ENCODE measurements at places on chromosomes 4 and X.

GRCh38 chr4:112589206-112589605, 47.5 kb downstream of the ZGRF1 start:
- no peak for DNase-seq

DNA sequence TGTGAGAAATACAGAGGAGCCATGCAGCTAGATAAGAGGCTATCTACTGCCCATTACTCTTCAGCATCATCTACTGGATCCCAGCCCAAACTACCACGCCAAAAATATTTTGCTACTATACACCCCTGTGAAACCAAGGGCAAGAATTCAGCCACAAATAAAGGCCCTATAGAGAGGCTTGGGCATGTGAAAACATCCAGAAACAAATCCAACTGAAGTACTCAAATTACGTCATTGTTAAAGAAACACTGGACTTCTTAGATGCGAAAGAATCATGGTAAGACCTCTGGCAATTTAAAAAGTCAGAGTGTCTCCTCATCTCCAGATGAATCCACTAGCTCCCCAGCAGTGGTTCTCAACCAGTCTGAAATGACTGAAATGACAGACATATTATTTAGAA, 12.8 kb downstream of the NDST3 start:
- no peak for DNase-seq

- no peak for DNase-seq
These were observed 25.7 kb downstream of the SLAIN2 start for GRCh38 chr4:48367016-48367415.

GRCh38 chrX:20059467-20060128, 57.1 kb downstream of the MAP7D2 start:
- DNase-seq = no peak

DNA sequence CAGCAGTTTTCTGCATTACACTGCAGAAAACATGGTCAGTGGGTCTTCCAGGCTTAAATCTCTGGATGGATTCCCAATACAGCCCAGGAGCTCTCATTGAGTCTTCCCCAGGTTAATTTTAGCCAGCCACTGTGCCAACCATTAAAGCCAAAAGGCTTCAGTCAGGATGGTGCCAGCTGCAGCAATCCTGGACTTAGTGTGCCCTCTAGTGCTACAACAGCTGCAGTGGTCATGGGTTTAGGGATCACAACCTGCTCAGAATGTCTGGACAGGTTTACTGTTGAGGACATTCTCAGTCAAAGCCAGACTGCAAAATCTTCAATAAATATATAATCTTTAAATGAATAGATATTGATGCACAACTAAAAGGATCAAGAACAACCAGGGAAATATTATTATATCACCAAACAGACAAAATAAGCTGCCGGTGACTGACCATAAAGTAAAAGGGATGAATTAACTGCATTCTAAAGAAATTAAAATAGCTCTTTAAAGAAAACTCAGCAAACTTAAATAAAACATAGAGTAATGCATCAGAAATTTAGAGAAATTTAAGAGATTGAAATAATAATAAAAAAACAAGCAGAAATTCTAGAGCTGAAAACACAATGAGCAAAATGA, 639.9 kb downstream of the SPOCK3 start:
- peak; percentile 79 for DNase-seq

- no peak for DNase-seq
These were observed 400.2 kb downstream of the MID1IP1 start for GRCh38 chrX:39201305-39201990.

DNA sequence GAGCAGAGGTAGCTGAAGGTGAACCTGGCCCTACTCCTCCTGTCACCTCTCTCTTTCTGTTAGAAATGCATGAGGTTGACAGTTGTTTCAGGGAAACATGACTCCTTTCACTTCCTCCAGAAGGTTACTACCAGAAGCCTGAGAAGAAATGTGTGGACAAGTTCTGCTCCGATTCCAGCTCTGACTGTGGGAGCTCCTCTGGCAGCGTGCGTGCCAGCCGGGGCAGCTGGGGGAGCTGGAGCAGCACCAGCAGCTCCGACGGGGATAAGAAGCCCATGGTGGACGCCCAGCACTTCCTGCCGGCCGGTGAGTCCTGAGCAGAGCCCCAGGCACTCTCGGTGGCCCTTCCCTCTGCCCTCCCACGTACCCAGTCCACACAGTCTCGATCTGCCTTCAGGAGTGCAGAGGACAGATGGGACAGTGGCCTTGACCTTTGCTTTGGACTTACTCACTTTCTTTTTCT, 61.3 kb upstream of the TLR2 start:
- no peak for DNase-seq

DNA sequence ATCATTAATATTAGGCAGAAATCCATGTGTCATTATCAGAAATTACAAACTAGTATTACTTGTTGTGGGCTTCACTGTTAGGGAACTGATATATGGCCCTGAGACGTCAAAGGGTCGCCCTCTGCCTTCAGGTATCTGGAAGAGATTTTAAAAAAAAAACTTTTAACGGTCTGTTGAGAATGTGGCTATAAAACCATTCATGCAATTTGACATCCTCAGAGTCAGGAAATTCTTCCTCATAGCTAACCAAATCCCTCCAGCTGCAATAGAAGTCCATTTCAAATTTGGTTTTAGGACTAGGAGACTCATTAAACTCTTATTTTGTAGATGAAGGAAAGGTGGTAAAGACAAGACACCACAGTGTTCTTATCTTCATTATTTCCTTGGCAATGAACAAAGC, 194.2 kb upstream of the NOCT start:
- DNase-seq = no peak

- no peak for DNase-seq
These were observed 186.8 kb downstream of the FAT4 start for GRCh38 chr4:125501568-125501967.

GRCh38 chr4:110878413-110878812, 255.5 kb upstream of the PITX2 start:
- DNase-seq = no peak

- no peak for DNase-seq
These were observed 322.8 kb upstream of the PPARGC1A start for GRCh38 chr4:24212642-24213041.

DNA sequence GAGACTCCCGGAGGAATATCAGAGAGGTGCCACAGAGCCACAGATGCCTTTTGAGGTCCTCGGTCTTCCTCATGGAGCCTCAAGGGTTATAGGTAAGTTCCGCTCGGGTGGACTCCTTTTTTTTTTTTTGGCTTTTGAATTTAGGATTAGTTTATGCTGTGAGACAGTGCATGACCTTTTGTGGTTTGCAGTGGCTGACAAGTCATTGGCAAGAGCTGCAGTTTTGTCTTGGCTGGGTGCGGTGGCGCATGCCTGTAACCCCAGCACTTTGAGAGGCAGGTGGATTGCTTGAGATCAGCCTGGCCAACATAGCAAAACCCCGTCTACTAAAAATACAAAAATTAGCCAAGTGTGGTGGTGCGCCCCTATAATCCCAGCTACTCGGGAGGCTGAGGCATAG, 4.5 kb upstream of the GRSF1 start:
- DNase-seq = no peak

DNA sequence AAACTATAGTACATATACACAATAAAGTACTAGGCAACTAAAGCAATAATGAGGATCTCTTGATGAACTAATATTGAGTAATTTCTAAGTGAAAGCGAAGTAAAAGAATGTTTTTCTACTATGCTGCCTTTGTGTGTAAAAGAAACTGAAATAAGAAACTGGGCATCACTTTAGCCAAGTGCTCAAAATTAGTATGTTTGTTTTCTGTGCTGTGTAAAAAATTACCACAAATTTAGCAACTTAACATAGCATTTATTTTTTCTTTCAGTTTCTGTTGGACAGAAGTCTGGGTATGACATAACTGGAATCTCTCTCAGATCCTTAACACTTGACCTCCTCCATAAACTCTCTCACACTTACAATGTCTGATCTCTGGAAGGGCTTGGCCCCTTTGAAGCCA, 687.1 kb upstream of the MAGEB2 start:
- DNase-seq = no peak

- peak; percentile 48 for DNase-seq
These were observed 8.7 kb downstream of the ATP11C start for GRCh38 chrX:139924069-139924695.

DNA sequence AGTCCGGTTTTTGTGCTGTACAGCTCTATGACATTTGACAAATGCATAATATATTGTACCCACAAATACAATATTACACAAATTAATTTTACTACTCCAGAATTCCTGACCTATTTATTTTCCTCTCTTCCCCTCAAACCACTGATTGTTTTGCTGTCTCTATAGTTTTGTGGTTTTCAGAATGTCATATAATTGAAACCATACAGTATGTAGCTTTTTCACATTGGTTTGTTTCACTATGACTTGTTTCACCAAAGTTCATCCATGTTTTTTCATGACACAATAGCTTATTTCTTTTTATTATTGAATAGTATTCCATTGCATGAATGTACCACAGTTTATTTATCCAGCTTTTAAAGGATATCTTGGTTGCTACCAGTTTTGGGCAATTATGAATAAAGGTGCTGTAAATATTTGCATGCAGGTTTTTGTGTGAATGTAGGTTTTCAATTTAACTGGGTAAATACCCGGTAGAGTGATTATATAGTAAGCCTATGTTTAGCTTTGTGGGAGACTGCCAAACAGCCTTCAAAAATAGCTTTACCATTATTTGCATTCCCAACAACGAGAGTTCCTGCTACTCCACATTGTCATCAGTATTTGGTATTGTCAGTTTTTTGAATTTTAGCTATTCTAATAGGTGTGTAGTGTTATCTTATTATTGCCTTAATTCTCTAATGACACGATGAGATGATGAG, 25.9 kb downstream of the RNF175 start:
- DNase-seq = peak; percentile 2

DNA sequence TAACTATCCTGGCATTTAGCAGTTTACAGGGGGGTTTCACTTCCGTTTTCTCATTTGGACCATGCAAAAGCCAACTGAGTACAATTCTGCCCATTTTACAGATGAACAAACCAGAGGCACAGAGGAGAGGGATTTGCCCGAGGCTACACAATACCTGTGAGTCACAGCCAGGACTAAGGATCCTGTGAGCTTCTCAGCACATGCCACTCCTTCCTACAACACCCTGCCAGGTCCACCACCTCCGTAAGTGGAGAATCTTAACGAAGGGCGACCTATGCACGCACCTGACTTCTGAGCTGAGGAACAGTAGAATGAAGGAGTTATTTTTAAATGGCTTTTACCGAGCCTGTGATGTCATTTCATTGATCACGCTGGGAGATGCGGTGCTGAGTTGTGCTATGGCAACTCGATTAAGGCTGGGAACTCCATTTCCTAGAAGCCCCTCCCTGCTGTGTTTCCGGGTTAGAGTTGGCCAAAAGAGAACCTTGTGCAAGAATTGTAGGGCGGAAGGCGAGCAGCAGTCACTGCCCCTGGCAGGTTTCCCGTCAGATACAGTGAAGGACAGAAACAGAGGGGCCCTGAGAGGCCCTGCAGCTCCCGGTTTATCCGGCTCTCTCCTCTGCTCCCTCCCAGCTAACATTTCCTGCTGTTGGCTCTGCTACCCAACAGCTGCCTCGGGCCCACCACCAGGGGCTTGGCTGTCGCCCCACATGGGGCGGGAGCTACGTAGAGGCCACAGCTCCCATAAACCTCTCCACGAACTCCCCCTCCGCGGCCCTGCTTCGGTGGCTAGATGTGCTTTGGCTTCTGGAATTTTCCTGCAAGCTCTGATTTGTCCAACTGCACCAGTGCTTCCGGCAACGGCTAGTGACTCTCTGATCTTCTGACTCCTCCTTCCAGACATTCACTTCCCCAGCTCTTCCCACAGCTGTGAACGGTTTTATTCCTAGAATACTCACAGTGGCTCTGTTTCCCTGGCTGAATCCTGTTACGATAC, 75.1 kb upstream of the USP9X start:
- peak; percentile 83 for DNase-seq

GRCh38 chr4:15065516-15065915, 63.2 kb downstream of the CPEB2 start:
- no peak for DNase-seq

DNA sequence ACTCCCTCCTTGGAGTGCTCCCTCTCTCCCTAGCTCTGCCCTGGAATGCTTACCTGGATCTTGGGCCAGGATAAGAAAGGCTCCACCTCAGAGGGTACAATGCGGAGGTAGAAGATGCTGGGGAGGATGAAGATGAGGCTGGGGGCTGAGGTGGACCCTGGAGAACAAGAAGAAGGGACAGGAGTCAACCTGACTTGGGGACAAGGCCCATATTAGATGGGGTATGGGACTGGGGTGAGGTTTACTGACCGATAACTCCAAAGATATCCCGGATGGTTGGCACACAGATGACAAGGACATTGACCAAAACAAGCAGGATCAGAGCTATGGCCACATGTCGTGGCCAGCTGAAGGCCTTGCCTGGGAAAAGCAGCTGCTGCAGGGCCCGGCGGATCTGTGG, 10.6 kb downstream of the SLC38A5 start:
- DNase-seq = no peak

DNA sequence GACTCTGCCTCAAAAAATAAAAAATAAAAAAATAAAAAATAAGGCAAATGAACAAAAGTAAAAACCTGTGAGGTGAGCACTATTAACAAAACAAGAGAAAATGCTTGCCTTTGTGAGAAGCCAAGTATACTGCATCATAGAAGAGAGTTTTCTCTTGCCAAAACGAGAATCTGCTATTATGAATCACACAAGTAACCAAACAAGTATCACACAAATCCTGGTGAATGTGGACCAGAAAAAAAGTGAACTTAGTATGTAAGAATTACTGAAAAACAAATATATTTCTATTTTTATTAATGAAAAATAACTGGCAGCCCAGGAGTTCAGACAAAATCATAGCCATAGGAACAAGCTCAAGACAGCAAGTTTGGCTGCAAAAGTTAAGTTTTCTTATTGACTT, 193.5 kb downstream of the PDGFC start:
- no peak for DNase-seq

DNA sequence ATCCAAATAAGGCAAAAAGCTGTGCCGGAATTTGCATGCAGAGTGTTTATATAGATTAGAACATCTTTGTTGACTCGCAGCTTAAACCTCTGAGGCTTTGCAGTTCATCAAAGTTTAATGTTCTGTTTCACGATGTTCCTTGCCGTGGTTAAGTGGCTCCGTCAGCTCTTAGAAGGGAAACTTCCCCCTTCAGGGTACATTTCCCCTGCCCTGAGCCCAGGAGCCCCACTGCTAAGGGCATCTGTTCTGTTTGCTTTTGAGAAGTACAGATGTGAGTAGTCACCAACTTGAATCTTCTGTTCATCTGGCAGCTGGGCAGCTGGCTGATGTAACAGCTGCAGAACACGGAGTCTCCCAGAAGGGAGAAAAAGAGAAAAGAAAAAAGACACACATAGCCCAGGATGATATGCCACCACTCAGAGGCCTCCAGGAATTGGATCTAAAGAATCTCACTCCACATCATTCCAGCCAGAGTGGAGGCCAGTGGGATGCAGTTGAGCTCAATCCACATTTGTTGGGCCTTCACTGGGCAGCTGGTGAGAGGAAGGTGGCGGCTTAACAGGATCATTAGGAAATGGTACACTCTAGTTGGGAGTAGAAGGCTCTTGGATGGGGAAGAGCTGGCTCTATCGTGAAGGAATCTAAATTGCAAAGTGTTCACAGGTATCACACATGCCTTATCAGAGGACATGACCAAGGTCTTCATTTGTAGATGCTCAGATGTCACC, 178.7 kb upstream of the RBPJ start:
- peak; percentile 81 for DNase-seq

- DNase-seq = no peak
These were observed 28.0 kb downstream of the TBL1X start for GRCh38 chrX:9492901-9493300.

GRCh38 chr4:147717878-147718277, 14.0 kb upstream of the ARHGAP10 start:
- no peak for DNase-seq

GRCh38 chrX:70331161-70331560, 41.3 kb downstream of the KIF4A start:
- DNase-seq = no peak
